Activated CD4-positive, alpha-beta memory T cell treated with anti-CD3 and anti-CD28 coated beads, Interleukin-2, amount 10 ng/mL, durations not matched to agents 7 days and 5 days (primary cell): ENCODE measurements at places on chromosomes 5 and 9. TPM values are rescaled to one million over a fixed set of nuclear protein-coding genes. Genes with fewer than 3 reads are reported as not detected.

The CD14 gene
- total RNA-seq: 0.23 TPM

The OMD gene
- not detected for total RNA-seq

The GPR21 gene
- total RNA-seq: 0.58 TPM

The KLF4 gene
- total RNA-seq: 0.35 TPM

The IL13 gene
- 32.9 TPM for total RNA-seq

The SCGB3A1 gene
- not detected for total RNA-seq

The C7 gene
- total RNA-seq: not detected

The SPOCK1 gene
- 0.73 TPM for total RNA-seq
